ENCODE measurements at places on chromosomes 4 and X. TPM values are rescaled to one million over a fixed set of nuclear protein-coding genes. Genes with fewer than 3 reads are reported as not detected.

TCEAL7 gene
- total RNA-seq: not detected

TET2 gene
- total RNA-seq: 6.9 TPM

SFRP2 gene
- total RNA-seq: not detected

S100P gene
- not detected for total RNA-seq

GRCh38 chr4:77931452-77932135, 69.0 kb downstream of the MRPL1 start:
- peak; percentile 91 for DNase-seq

- DNase-seq: no peak
Observed at GRCh38 chr4:103497692-103498091, 222.1 kb downstream of the TACR3 start.

- DNase-seq: peak; percentile 68
Observed at GRCh38 chrX:139204898-139205667, 325.5 kb upstream of the F9 start.

- no peak for DNase-seq
Observed at GRCh38 chr4:83036991-83037665, 2.1 kb downstream of the COPS4 start.

DNA sequence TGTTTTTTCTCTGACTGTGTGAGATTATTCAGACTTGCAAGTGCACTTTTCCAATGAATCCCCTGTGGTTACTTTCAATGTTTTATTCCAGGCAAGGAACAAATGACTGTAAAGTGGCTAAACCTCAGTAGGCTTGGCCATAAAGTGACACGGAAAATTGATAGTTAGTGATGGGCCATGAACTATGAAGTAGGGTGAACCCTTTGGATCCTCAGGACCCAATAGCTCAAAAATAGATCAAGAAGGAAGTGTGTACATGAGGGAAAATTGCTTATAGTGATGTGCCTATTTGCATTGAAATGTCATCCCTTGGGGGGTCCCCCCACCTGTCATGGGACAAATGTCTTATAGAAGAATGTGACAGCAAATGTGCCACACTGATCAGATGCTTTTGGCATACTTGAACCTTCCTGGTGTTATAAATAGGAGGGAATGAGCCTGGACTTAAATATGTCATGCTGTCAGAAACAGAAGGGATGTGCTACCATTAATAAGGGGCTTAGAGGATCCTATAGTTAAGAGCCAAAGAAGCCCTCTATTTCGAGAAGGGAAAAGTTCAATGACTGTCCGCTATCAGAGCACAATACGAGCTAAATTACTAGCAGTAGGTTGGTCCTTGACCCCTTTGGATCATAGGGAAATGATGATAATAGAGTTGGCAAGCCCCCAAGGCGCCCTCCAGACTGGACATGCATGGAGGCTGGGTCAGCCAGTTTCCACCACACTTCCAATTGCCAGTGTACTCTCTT, 30.3 kb downstream of the SLC16A2 start:
- DNase-seq: no peak

- DNase-seq: no peak
Observed at GRCh38 chrX:69257499-69258127, 92.4 kb upstream of the PJA1 start.

All from HT1080 (cell line).